ENCODE measurements at places on chromosomes 2 and 18.

DNA sequence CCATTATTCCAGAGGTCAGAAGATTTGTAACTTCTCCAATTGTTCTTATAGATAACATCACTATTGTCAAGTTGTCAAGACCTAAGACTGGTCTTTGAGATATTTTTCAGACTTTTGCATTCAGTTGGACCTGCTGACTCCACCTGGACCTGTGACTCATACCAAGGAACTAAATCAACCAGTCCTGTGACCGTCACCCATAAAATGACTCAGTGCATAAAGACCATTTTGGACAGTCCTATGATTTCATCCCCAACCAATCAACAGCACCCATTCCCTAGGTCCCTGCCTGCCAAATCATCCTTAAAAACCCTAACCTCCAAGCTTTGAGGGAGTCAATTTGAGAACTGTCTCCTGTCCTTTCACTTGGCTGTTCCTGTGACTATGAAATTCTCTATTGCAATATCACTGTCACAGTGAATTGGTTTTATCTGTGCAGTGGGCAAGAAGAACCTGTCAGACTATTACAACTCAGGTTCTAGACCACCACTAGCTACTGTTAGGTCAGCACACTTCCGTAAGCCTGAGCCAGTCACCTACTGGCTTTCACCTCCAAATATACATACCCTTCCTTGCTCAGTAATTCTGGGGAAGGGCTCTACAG, 17.1 kb downstream of the DPP4 start:
- no peak for DNase-seq

DNA sequence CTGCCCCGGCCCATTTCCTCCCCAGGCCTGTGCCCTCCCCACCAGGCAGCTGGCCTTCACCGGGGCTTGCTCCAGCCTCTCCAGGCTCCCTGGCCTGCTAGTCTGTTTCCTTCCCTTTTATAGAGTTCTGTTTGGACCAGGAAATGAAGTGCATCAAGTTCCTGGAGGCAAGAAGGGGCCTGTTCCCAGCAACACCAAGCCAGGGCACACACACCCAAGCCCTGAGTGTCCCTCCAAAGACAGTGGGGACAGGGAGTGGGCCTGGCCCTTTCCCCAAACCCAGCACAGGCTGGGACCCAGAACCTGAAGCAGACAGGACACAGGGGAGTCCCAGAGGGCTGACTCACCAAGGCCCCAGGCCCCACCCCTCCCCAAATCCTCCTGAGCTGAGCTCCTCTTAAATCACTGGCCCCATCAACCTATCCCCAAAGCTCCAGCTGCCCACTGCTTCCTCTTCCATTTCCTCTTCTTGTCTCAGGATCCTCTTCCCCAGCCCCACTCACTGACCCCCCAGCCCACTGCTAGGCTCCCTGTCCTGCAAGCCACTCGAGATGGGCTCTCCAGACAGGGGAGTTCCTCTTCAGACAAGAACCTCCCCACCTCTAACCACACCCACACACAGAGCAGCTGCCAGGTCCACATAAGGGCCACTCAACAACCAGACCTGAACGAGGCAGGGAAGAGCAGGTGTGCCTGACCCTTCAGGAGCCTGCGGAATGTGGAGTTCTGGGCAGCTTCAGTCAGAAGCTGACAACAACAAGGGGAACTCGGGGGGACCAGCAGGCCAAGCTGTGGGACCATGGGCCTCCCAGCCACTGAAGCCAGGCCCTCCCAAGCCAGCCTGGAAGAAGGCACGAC, 74.2 kb downstream of the TNS1 start:
- no peak for DNase-seq

DNA sequence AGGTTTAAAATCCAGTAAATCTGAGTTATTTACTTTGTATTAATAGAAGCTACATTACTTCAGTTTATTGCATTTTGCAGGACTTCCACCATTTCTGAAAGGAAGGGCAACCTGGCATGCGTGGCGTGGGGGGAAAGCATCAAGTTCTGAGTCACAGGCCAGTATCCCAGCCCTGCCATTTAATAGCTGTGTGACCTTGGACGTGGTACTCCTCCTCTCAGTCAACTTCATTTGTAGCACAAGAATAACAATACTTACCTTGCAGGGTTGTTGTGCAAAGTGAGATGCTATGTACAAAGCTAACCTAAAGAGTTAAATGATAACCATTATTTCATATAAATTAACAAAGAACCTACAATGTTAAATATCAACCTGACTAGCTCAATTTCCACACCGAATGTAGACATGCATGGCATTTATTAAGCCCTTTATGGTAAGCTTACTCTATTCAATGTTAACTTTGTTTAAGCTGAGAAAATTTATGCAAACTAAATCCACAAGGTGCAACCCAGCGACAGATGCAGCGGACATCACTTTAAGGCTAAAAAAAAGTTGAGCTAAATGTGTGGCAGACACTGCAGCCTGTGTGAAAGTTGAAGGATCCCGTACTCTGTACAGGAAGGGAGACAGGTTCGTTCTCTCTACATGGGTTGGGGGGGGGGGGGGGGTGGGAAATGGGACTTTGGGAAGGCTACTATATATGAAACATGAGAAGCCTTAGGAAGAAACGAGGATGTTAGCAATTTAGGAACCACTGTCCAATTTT, 17.2 kb upstream of the STPG4 start:
- DNase-seq = no peak

GRCh38 chr2:128786741-128787478, 468.2 kb upstream of the HS6ST1 start:
- DNase-seq = no peak

- DNase-seq = no peak
Measured at GRCh38 chr2:45591073-45591472, 20.0 kb downstream of the SRBD1 start.

- DNase-seq = no peak
Measured at GRCh38 chr2:199911877-199912161, 726 bp downstream of the C2orf69 start.

DNA sequence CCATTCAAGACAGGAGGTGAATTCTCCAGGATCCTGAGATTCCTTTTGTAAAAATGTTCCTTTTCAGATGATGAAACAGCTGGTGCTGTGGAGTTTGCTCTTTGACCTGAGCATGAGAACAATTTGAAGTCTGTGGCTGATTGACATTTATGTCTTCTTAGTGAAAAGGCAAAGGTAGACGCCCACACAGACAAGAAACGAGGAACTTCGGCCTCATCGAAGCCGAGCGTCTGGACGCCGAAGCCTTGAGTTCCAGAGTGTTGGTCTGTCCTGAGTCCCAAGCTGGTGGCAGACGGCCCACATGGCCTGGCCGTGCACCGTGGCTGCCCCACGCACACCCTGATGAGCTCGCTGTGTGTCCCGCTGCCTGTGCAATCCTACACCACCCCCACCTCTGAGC, 20.7 kb upstream of the SNTG2 start:
- no peak for DNase-seq

DNA sequence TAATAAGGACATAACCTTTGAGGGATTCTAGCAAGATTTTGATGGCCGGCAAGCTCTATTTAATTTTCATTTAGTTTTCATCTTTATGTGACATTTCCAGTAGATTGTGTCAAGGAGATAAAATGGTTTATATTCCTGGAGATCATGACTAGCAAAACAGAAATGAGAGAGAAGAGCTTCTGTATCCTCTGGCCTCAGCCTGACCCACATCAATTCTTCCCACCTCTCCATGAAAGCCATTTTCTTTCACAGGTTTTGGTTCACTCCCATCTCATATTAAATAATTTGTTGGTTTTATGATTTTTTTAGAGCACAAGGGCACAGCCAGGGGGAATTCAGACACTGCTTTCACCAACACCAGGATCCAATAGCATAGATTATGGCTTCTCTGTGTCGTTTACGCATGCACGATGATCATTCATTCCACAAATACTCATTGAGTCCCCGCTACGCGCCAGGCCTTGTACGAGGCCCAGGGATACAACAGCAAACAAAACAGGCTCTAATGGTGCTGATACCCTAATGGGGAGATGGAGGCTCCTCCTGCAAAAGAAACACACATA, 85.9 kb downstream of the SH3BP4 start:
- DNase-seq = no peak

- DNase-seq = no peak
Measured at GRCh38 chr2:37653805-37654378, 17.6 kb downstream of the CDC42EP3 start.

DNA sequence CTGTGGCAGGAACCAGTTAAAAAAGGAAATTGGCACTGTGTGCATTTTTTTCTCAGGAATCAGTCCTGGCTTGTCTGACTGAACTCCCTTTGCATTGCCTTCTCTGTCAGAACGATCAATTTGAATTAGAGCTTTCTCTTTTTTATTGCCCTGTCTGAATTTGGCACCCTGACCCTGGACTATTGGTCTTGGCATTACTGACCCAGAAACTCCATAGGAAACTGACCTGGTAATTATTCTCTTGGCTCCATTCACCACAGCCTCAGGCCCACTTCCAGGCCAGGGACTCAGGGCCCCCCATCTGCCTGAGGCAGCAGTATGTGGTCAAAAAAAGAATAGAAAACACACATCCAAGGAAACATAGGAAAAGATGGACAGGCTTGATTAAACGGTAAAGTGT, 32.0 kb upstream of the CCDC88A start:
- DNase-seq = no peak

DNA sequence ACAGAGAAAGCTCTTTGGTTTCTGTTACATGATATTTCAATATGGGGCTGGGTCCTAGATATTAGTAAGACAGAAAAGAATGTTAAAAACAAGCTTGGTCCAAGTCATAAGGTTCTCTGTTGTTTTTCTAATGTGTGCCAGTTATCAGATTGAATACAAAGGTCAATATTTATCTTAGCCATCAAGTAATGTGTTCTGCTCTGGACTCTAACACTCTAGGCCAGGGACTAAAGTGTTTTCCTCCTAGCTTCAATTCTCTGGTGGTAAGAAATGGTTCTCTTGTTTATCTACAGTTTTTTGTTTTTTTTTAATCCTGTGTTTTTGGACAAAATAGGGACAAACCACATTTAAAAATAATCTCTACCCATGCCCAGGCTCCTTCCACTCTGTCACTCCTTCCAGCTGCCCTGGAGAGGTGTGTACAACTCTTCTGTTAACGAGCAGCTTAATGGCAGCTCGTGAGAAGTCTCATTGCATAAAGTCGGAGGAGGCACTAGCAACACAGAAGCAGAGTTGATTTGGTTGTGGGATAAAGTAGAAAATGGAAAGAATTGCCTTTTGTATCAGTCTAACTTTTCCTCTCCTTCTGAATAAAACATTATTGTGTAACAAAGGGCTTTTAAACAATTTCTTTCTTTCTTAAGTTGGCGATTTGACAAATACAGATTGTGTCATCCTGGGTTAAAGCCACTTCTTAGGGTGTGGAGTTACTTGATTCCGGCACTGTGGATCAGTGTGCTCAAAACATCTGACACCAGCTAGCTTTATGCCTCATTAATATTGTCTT, 8.0 kb upstream of the SESTD1 start:
- no peak for DNase-seq

DNA sequence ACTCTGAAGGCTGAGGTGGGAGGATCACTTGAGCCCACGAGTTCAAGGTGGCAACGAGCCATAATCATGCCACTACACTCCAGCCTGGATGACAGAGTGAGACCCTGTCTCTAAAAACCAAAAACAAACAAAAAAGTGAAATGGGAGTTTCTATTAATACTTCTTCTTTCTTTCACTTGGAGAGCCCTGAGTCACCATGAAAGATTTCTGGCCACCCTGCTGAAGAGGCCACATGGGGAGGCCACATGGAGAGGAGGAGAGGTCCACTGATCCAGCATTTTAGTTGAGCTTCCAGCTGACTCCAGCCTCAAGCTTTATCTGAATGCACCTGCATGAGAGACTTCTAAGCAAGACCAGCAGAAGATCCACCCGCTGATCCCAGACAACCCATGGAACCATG, 74.2 kb upstream of the LAPTM4A start:
- no peak for DNase-seq

- DNase-seq = no peak
Measured at GRCh38 chr2:177551989-177552421, 159.4 kb downstream of the AGPS start.

- DNase-seq = no peak
Measured at GRCh38 chr2:234386971-234387370, 109.9 kb downstream of the ARL4C start.

GRCh38 chr2:79717364-79718007, 204.6 kb downstream of the CTNNA2 start:
- DNase-seq = no peak

DNA sequence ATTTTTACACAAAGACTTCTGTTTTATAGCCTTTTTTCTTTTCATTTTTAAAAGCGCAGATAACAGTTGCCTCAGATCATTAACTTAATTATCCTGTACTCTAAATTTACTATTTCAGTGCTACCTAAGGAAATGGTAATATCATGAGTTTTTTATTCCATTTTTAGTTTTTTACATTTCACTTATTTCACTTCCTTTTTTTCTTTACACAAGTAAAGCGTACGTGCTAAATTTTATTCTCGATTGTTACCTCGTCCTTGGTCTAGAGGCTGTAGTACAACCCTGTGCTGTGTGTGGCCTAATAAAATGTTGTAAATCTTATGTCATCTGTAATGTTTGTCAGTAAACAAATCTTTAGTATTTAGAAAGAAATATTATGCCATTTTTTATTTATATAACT, 49.2 kb downstream of the CRIM1 start:
- DNase-seq = no peak

- no peak for DNase-seq
Measured at GRCh38 chr2:37798315-37799005, 126.6 kb upstream of the RMDN2 start.

DNA sequence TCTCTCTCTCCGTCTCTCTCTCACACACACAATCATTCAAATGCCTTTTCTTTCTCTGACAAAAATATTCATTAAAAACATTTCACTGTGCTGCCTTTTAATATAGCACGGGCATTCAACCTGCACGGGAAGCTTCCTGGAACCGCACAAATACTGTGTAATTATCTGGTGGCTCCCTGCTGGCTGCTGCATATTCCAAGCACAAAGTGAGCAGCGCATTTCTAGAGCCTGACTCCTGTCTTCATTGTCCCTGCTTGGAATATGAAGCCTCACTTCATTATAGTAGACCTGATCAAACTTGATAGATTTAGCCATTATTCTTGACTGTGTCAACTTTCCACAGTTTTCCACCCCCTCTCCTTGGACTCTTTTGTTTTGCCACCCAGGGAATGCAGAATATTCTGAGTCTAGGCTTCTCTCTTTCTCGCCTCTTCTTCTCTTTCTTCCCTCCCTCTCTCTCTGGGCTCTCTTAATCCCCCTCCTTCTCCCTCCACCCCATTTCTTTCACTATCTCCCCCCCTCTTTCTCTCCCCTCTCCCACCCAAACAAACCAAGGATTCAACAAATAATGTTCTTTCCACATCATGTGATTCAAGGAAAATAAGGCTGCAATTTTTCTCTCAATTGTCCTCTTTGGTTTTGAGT, 672.1 kb upstream of the FANCL start:
- no peak for DNase-seq

- DNase-seq = no peak
Measured at GRCh38 chr18:8081267-8081666, 514.2 kb downstream of the PTPRM start.

GRCh38 chr2:16553226-16553625, 112.4 kb downstream of the CYRIA start:
- DNase-seq = no peak

GRCh38 chr18:48428475-48429177, 19.4 kb upstream of the ZBTB7C start:
- no peak for DNase-seq
